ENCODE measurements at places on chromosomes 16 and 17.
A peak's percentile ranks its signal among the peaks of the same experiment; 100 is the strongest.

DNA sequence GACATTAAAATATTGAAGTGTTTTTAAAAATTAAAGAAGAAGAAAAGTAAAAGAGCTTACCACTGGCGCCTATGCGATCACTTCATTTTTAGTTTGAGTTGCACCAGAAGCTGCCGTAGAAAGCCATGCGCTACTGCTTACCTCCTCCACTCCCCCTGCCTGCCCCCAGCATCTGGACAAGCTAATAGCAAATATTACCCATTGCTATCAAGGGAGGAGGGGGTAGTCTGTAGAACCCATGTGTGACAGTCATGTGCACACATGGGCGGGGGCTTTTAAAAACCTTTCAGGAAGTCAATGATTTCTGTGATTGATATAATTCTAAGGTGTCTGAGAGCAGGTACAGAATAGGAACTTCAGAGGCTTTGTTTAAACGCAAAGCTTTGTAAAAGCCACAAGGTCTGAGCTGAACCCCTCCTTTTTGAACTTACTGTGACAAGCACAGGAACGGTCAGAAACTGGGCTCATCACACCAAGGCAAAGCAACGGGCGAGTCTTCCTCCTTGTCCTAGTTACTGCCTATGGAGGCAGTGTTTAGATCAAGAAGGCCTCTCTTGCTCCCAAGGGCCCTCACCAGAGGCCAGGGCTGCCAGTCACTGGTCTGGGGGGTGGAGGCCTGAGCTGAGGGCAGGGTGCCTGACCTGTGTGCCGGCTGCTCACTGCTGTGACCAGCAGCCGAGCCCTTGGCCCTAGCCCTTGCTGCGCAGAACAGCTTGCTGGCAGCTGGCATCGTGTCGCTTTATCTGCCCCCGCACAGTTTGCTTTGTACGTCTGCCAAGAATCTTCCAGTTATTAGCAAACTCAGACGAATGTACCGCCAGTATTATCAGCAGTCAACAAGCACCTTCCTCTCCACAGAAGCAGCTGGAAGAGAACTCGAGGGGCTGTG is 15.0 kb downstream of the GINS2 start:
- DNase-seq, result no peak

DNA sequence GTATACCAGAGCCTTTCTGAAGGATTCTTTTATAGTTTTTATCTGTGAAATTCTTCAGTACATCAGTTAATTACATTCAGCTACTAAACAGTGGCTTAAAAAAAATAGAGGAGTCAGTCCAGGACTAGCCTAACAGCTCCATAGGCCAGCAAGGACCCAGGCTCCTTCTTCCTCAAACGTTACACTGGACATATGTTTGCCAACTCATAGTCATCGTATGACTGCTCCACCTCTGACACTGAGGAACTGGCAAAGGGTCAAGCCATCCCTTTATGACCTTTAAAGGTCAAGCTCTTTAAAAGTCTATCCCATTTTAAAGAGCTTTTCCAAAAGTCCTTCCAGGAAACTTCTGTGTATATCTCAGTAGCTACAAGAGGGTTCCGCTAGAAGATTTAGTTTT is 36.6 kb downstream of the PHLPP2 start:
- DNase-seq, result no peak

DNA sequence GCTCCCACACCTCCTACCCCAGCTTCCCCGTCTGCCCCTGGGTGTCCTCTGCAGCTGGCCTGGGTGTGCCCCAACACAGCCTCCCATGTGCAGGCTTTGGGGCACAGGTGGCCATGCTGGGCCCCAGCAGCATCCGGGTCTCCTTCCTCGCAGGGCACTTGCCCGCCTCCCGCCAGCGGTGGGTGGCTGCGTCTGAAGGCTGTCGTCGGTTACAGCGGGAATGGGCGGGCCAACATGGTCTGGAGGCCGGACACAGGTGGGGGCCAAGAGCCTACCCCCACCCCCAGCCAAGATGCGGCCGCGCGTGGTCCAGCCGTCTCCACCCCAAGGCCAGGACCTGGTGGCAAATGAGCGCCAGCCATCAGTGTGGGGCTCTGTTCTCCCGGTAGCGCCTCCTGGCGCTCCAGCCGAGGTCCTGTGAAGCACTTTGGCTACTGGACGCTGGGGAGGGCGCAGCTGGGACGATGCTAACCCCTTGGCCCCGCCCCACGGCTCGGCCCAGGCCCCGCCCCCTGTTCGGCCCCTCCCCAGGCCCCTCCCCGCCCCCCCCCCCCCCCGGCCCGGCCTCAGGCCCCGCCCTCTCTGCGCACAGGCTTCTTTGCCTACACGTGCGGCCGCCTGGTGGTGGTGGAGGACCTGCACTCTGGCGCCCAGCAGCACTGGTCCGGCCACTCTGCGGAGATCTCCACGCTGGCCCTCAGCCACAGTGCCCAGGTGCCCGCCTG is 7.3 kb upstream of the RHOT2 start:
- peak; percentile 79 for DNase-seq

DNA sequence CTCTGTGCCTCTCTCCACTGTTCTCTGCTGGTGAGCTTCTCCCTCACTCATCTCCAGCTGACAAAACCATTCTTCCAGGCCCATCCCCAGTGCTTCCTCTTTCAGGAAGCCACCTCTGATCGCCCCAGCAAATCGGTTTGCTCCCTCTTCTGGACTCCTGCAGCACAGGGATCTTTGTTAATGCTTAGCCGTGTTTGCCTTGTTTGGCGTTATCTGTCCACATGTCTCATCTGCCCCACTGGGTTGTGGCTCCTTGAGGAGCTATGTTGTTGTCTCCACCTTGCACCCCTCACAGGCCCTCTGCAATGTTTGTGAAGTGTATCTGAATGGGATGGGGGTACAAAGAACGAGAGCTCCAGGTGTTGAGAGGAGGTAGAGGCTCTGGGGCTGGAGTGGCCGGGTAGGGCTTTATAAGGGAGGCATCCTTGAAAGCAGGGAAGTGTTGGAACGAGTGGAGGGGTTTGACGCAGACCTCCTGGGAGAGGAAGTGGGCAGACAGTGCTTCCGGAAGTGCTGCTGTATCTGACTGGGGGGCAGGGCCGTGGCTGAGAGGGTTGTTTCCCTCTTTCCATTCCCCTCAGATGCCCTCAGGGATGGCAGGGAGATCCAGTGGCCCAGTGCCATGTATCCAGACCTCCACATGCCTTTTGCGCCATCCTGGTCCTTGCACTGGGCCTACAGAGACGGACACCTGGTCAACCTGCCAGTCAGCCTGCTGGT is 27.8 kb downstream of the CASKIN2 start:
- DNase-seq, result peak; percentile 82

- DNase-seq, result no peak
Observed at GRCh38 chr17:29722411-29723198, 99.9 kb upstream of the CORO6 start.

- peak; percentile 94 for DNase-seq
Observed at GRCh38 chr17:16215273-16215964, at the start of gene NCOR1. NCOR1 (minus strand) TSS chr17:16215534; CDS start chr17:16194569, 20,965 bp downstream.

GRCh38 chr17:50806141-50806643 is 29.2 kb upstream of the WFIKKN2 start:
- DNase-seq, result no peak

- DNase-seq, result no peak
Observed at GRCh38 chr17:10171581-10171981, 26.8 kb downstream of the GAS7 start.

DNA sequence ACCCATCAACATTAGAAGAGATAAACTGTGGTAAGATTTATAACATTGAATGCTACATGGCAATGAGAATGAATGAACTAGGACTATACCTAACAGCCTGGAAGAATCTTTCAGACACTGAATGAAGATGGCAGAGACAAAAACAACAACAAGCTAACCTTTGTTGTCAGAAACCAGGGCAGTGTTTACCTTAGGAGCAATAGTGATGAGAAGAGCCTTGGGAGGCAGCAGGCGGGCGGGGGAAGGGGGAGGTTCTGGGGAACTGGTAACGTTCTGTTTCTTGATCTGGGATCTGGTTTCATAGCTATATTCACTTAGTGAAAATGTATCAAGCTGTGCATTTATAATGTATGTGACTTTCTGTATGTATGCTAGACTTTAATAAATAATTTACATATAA is 139.0 kb upstream of the TNRC6C start:
- no peak for DNase-seq

GRCh38 chr17:60656499-60656898 is 21.2 kb upstream of the BCAS3 start:
- DNase-seq, result no peak

DNA sequence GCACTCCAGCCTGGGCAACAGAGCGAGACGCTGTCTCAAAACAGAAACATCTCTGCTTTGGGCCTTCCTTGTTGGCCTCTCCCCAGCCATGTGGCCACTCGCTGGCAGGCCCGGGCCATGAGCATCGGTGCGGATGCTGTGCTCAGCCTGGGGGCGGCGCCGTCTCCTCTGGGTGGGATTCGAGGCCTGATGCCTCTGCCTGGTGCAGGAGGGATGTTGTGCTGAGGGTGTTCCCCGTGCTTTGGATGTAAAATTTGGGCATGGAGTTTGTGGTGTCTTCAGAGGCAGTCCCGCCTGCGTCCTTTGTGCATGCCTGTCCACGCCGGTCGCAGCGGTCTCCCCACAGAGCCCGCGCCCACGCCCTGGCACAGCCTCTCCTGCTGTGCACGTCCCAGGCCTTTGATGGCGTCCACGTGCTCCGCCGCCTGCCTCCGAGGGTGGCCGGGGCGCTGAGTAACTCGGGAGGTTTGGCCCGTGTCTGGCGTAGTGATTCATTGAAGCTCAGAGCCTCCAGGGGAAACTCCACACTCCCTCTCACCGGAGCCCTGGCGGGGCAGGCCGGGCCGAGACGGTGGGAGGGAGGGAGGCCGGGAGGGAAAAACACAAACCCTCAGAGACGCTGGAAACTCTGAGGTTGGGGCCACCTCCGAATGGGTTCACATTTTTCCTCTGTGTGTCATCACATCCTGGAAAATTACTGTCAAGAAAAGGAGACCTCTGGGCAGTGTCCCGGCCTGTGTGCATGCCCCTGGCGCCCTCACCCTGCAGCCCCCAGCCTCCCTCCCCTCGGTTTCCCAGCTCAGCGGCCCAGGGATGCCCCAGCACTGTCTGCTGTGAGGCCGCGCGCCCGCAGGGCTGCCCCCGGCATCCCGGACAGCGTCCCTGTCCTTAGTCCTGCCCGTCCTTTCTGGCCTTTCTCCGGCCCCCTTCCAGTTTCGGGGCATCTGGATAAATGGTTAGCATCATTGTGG is 19.0 kb downstream of the CENPX start:
- DNase-seq, result no peak

GRCh38 chr17:60103957-60104356 is 25.2 kb upstream of the HEATR6 start:
- DNase-seq, result peak; percentile 37

GRCh38 chr17:42744283-42744805 is 496 bp downstream of the EZH1 start:
- no peak for DNase-seq

DNA sequence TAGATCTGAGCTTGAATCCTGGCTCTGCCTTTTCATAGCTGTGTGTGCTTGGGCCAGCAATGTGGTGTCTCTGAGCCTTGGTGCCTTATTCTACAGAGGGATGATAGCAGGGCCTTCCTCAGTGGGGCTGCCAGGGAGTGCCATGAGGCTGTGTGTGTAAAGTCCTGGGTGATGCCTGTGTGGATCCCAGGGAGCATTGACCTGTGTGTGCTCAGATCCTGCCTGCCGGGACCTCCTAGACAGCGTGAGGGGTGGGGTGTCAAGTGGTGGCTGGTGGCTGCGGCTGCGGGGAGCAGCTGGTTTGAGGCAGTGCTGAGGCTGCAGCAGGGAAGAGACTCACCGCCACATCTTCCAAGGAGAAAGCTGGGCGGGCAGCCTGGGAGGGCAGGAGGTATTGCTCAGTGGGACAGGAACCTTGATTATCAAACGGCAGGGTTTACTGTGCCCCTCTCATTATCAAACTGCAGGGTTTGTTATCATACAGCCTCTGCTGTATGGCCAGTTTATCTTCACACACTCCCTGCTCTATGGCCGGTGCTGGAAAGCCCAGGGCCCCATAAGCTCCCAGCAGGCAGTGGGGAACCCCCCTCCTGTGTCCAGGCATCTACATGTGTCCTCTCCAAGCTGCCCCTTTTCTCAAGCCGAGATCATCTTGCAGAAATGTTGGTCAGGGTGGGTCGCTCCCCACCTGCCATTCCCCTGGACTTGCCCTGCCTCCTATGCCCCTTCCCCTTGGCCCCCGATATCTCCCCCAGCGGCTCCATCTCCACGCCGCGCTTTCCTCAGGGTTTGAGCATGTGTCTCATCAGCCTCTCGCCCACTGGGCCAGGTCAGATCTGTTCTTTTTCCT is 3.1 kb upstream of the ADCY7 start:
- DNase-seq, result no peak

DNA sequence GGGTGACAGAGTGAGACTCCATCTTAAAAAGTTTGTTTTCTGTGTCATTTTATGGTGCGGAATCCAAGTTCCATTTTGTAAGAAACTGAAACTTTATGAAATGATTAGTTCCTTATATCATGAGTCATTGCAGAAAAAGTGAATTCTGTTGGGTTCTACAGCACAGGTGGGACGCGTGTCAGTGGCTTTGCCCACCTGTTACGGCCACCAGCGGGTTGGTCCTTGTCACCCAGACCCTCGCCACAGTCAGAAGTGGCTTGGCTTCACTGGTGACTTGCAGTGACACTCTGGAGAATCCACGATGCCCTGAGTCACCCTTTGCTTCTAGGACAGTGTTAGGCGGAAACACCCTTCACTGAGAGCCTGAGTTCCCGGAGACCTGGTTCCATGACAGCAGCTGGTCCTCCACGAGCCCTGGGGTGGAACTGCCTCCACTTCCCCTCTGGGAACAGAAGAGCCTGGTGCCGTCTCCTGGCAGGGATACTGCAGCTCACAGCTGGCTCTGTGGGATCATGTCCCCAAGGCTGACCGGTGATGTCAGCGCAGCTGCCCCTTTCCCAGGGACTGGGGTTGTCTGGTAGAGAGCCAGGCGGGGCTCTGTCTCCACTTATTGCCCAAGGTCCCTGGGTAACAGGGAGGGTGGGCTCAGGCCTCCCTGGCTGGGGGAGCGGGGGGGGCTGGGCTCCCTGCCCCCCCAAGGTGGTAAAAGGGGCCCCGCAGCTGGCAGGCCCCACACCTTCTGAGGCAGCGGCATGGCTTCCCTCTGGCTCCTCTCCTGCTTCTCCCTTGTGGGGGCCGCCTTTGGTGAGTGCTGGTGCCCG is at the start of gene CTRB1:
TSS of gene CTRB1 (plus strand) at position 733 of the 821 bp plus-strand sequence. CDS start at position 753, 20 bp downstream.
- no peak for DNase-seq

DNA sequence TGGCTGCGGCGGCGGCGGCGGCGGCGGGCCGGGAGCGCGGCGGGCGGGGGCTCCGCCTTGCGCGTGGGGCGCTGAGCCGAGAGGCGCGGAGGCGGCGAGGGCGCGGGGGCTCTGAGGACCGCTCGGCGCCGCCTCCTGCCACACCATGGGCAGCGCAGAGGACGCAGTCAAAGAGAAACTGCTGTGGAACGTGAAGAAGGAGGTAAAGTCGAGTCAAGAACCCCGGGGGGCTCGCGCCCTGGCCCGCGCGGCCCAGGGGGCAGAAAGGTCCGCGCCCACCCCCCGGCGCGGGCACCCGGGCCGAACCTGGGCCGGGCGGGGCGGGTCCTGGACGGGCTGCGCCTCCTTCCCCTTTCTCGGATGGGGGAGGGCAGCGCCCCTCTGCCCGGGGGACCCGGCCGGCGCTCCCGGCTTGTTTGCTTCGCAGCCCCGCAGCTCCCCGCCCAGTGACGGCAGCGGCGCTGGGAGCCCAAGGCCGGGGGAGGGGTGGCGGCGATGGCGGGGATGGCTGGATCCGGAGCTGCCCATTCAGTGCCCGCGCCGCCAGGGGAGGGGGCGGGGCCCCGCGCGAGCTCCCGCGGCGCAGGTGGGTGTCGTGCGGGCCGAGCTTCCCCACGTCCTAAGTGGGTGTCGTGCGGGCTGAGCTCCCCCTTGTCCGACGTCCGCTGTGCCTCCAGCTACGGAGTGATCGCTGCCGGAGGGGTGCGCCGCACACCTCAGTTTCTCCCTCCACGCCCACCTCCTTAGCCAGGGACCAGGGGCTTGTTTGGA is 428 bp downstream of the SGSM2 start:
- DNase-seq, result peak; percentile 80

GRCh38 chr16:23784811-23785447 is 30.1 kb downstream of the CHP2 start:
- no peak for DNase-seq

Measured in activated CD8-positive, alpha-beta memory T cell treated with anti-CD3 and anti-CD28 coated beads for 24 hours (primary cell).